Ovary (tissue), 10 donors: ENCODE measurements at places on chromosomes 4 and X. TPM values are rescaled to one million over a fixed set of nuclear protein-coding genes. Genes with fewer than 3 reads are reported as not detected.

LEF1 gene
- polyA plus RNA-seq, result 18.3 TPM

CPLX1 gene
- polyA plus RNA-seq, result 0.47 TPM

DNA sequence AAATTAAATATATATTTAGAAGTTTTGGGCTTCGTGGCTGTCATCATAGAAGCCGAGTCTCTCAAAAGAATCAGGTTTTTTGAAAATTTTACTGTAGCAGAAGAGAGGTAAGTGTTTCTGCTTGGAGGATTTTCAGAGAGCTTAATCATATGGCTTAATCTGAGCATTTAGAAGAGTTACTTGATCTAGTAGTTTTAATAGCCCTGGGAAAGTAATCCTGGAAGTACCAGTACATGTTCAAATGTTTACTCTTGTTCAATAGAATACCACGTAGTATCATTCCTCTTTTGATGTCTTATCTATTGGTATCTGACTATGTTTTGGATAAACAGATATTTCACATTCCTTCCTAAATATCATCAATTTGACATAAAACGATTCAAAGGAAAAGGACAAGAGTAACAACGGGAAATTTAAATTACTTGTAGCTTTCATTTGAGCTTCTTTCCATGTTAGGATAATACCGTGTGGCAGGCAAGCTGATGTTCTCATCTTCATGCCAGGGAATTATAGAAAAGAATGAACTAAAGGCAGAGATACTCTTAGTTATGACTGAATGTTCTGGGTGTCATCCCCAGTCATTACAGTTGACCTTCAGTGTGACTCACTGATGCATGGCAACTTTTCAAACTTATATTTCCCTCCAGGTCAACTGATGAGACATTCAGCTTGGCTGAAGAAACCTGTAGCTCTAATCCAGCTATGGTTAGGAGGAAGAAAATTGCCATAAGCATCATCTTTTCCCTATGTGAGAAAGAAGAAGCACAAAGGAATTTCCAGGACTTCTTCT lies 89.8 kb downstream of the FNIP2 start:
- H3K27me3 ChIP-seq, result no peaks in the 10 kb centered on the region
- no peaks in the 10 kb centered on the region for H3K36me3 ChIP-seq
- H3K27ac ChIP-seq, result no peak overlapping the region
- no peak overlapping the region for H3K4me3 ChIP-seq
- no peak for DNase-seq

DNA sequence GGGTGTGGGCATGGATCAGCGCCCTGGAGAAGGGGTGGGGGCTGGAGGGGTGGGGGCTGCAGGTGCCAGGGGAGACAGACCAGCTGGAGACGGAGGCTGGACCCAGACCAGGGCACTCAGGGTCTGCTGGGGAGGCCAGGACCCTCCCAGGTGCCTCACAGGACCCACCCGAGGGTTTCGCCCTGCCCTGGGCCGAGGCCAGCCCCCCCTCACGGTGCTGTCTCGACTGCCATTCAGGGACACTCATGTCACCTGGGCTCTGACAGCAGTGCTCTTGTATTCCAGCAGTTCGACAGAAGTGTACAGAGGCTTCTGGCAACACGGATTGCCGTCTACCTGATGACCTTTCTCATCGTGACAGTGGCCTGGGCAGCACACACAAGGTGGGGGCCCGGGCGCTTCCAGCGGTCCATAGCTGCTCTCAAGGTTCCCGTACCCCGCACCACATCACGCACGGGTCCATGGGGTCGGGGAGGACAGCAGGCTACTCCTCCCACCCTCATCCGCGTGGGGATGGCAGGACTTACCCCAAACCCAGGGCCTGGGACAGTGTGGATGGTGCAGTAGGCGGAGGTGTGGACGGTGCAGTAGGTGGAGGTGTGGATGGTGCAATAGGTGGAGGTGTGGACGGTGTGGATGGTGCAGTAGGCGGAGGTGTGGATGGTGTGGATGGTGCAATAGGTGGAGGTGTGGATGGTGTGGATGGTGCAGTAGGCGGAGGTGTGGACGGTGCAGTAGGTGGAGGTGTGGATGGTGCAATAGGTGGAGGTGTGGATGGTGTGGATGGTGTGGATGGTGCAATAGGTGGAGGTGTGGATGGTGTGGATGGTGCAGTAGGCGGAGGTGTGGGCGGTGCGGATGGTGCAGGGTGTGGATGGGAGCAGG lies 18.1 kb downstream of the TMEM175 start:
- no peaks in the 10 kb centered on the region for H3K27me3 ChIP-seq
- H3K27ac ChIP-seq, result no peak overlapping the region
- no peaks in the 10 kb centered on the region for H3K36me3 ChIP-seq
- no peak for DNase-seq
- no peak overlapping the region for H3K4me3 ChIP-seq

MID1 gene
- 13.0 TPM for polyA plus RNA-seq

NSUN7 gene
- 2.4 TPM for polyA plus RNA-seq

FAM47A gene
- not detected for polyA plus RNA-seq

- no peak overlapping the region for H3K4me3 ChIP-seq
- no peaks in the 10 kb centered on the region for H3K4me1 ChIP-seq
- no peak overlapping the region for H3K27ac ChIP-seq
- H3K27me3 ChIP-seq, result no peaks in the 10 kb centered on the region
These were observed 9.7 kb upstream of the SYP start for GRCh38 chrX:49209434-49210251.

BEX3 gene
- polyA plus RNA-seq, result 368 TPM

TMEM255A gene
- polyA plus RNA-seq, result 25.2 TPM

GRCh38 chr4:26458157-26458561 lies 32.1 kb downstream of the CCKAR start:
- H3K27me3 ChIP-seq, result no peaks in the 10 kb centered on the region
- no peaks in the 10 kb centered on the region for H3K36me3 ChIP-seq
- H3K27ac ChIP-seq, result no peak overlapping the region
- no peak overlapping the region for H3K4me3 ChIP-seq
- DNase-seq, result no peak

DNA sequence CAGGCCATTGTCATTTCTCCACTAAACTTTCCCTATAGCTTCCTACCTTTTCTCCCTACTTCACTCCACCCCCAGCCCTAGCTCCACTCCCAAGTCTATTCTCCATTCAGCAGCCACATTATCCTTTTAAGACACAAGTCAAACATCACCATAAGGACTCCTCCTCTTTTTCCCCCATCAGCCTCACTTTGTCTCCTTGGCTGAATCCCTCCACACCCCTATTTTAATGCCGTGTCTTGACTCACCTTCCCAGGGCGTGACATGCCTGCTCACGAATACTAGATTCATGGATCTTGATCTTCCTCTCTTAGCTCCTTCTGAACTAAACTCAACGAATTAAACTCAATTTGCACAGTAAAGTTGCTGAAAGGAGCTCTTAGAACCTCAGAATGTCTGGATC lies 281.9 kb downstream of the PTTG2 start:
- H3K27me3 ChIP-seq, result no peaks in the 10 kb centered on the region
- H3K4me3 ChIP-seq, result no peak overlapping the region
- H3K27ac ChIP-seq, result no peak overlapping the region

PCDH10 gene
- 2.5 TPM for polyA plus RNA-seq

DNA sequence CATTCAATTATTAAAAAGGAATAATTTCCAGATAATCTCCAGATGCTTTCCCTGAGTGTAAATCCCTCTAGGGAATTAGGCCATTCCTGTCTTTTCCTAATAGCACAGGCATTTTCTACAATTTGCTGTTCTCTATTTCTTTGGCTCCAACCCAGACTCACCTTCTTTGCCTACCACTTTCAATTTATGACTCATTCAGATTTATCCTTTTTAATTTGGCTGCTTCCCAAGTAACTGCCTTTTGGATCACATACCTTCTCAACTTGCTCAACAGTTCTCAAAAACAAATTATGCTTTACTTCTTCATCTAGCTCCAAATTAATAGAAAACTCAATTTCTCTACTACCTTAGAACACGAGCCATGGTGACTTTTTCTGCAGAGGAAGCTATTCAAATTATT lies 1166.3 kb upstream of the PCDH7 start:
- H3K27me3 ChIP-seq, result no peaks in the 10 kb centered on the region
- no peaks in the 10 kb centered on the region for H3K36me3 ChIP-seq
- no peaks in the 10 kb centered on the region for H3K4me1 ChIP-seq
- no peak for DNase-seq
- H3K4me3 ChIP-seq, result no peak overlapping the region

PNMA6A gene
- 4.3 TPM for polyA plus RNA-seq

- no peak for DNase-seq
- H3K27me3 ChIP-seq, result no peaks in the 10 kb centered on the region
- H3K4me3 ChIP-seq, result no peak overlapping the region
- no peaks in the 10 kb centered on the region for H3K4me1 ChIP-seq
- no peaks in the 10 kb centered on the region for H3K36me3 ChIP-seq
These were observed 26.2 kb downstream of the RAB9B start for GRCh38 chrX:103805860-103806259.

STBD1 gene
- 4.2 TPM for polyA plus RNA-seq

DNA sequence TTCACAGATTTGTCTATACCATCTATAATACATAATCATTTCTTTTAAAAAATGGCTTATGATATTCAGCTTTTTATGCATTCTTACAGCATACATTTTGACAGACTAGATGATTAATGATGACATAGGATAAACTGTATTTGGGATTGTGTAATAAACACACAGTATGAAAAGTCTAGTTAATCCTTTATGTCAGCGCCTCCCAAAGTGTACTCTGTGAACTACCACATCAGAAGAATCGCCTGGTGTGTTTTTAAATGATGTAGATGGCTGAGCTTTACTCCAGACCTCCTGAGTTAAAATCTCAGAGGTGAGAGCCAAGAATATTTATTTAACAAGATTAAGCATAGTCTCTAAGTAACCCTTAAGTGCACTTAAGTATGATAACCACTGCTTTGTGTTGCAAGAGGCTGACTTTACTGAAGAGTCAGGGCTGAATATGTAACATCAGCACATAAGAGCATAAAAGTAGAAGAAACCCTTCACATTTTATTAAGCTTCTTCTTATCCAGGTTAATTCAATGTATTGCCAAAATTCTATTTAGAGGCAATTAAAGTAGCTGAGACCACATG lies 104.2 kb downstream of the ANK2 start:
- peaks cover 6% of the 10 kb centered on the region for H3K4me1 ChIP-seq
- no peaks in the 10 kb centered on the region for H3K27me3 ChIP-seq
- no peak overlapping the region for H3K4me3 ChIP-seq
- no peak for DNase-seq

DNA sequence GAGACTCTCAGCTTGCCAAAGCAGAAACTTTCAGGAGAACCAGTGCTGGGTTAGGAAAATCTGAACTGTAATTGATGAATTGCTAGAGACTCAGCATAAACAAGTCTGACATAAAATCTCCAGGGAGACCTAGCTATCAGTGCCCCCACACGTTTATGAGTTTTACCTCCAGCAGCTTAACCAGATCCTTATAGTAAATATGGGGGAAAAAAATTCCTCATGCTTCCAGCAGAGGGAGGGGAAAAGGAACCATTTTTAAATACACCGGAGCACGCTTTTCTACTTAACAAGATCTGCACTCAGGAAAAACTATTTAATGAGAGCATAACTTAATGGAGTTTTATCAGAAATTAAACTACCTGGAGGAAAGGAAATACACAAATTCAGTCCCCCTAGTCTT lies 1040.7 kb upstream of the INTU start:
- H3K36me3 ChIP-seq, result no peaks in the 10 kb centered on the region
- H3K27me3 ChIP-seq, result no peaks in the 10 kb centered on the region
- H3K27ac ChIP-seq, result no peak overlapping the region

GRCh38 chrX:134249241-134249640 lies 12.3 kb downstream of the CCDC160 start:
- H3K4me1 ChIP-seq, result no peaks in the 10 kb centered on the region
- no peak overlapping the region for H3K27ac ChIP-seq
- H3K4me3 ChIP-seq, result no peak overlapping the region
- no peak for DNase-seq
- no peaks in the 10 kb centered on the region for H3K36me3 ChIP-seq

- no peak overlapping the region for H3K27ac ChIP-seq
- no peaks in the 10 kb centered on the region for H3K27me3 ChIP-seq
- no peak overlapping the region for H3K4me3 ChIP-seq
- no peaks in the 10 kb centered on the region for H3K4me1 ChIP-seq
- no peak for DNase-seq
These were observed 233.9 kb downstream of the RPA4 start for GRCh38 chrX:97117572-97117971.

NOCT gene
- polyA plus RNA-seq, result 2.5 TPM

DNA sequence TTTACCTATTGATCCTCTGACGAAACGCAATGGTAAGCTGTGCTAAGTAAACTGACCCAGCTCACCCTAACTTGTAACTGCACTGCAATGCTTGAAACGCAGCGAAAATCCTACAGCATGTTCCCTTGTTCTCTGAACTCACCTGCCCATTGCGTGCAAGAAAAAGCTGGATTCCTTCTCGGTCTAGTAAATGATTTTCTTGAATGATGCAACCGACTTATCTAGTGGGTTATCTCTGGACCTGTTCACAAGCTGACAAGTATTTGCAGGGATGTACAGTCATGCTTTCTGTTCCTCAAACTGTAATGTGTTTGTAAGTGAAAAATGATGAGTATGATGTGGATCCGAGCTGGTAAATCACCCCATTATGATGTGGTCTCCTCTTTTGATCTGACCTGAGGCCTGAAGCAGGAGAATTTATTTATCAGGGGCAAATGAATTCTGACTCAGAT lies 140.1 kb downstream of the BTC start:
- H3K27ac ChIP-seq, result no peak overlapping the region
- H3K4me1 ChIP-seq, result no peaks in the 10 kb centered on the region
- H3K4me3 ChIP-seq, result no peak overlapping the region

GRCh38 chr4:183517781-183518180 lies 12.9 kb downstream of the ING2 start:
- H3K4me3 ChIP-seq, result no peak overlapping the region
- no peak overlapping the region for H3K27ac ChIP-seq
- DNase-seq, result no peak
- peaks cover 3% of the 10 kb centered on the region for H3K4me1 ChIP-seq

GLOD5 gene
- polyA plus RNA-seq, result not detected

CDKL2 gene
- 1.2 TPM for polyA plus RNA-seq

- no peaks in the 10 kb centered on the region for H3K36me3 ChIP-seq
- no peaks in the 10 kb centered on the region for H3K4me1 ChIP-seq
- DNase-seq, result no peak
- H3K4me3 ChIP-seq, result no peak overlapping the region
- H3K27me3 ChIP-seq, result no peaks in the 10 kb centered on the region
These were observed 10.2 kb downstream of the HGFAC start for GRCh38 chr4:3451956-3452355.

GRCh38 chr4:180179146-180179545 lies 2064.1 kb upstream of the TENM3 start:
- no peak overlapping the region for H3K27ac ChIP-seq
- H3K4me1 ChIP-seq, result no peaks in the 10 kb centered on the region
- no peaks in the 10 kb centered on the region for H3K36me3 ChIP-seq
- H3K27me3 ChIP-seq, result no peaks in the 10 kb centered on the region
- H3K4me3 ChIP-seq, result no peak overlapping the region

DNA sequence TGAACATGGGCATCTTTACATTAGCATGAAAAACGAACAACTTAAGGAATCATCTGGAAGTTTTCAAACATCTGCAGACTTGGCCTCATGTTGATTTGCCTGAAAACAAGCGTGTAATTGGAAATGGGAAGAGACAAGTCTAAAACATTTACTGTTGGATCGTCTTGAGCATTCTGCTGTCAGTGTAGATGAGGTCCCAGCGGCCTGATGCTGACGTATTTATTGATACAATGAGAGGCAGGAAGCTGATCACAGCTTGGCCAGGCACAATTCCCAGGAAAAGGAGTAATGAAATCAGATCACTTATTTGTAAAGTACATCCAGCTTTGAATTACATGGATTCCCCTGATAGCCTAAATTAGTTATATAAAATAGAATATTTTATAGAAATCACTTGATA lies 210.6 kb downstream of the CLCN4 start:
- H3K4me1 ChIP-seq, result no peaks in the 10 kb centered on the region
- DNase-seq, result no peak
- H3K27ac ChIP-seq, result no peak overlapping the region
- no peaks in the 10 kb centered on the region for H3K36me3 ChIP-seq
